ENCODE measurements at places on chromosomes 4 and X. TPM values are rescaled to one million over a fixed set of nuclear protein-coding genes. Genes with fewer than 3 reads are reported as not detected.
A peak's percentile ranks its signal among the peaks of the same experiment; 100 is the strongest.

Gene TMEM271
- total RNA-seq = 0.06 TPM

Gene MTNR1A
- not detected for total RNA-seq

Gene GPC4
- total RNA-seq = 13.9 TPM

Gene RPS6KA6
- 4.2 TPM for total RNA-seq

DNA sequence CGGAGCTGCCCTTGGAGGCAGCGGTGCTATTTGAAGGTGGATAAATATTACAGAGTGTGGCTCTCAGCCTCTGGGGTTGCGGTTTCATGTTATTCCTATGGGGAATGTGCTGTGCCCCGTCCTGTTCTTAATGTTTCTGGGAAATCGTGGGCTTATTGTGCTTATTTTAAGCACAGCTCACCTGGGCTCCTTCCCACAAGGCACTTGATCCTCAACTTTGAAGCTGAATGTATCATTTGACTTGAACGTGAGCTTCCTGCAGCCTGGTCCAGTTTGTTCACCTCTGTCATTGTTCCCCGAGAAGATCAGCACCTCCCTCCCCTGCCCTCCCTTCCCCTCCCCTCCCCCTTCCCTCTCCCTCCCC, 3.9 kb downstream of the SORCS2 start:
- no peaks in the 10 kb centered on the region for H3K36me3 ChIP-seq
- no peak for DNase-seq
- no peak overlapping the region for H3K4me3 ChIP-seq
- no peak overlapping the region for H3K27ac ChIP-seq
- H3K4me1 ChIP-seq = no peaks in the 10 kb centered on the region

DNA sequence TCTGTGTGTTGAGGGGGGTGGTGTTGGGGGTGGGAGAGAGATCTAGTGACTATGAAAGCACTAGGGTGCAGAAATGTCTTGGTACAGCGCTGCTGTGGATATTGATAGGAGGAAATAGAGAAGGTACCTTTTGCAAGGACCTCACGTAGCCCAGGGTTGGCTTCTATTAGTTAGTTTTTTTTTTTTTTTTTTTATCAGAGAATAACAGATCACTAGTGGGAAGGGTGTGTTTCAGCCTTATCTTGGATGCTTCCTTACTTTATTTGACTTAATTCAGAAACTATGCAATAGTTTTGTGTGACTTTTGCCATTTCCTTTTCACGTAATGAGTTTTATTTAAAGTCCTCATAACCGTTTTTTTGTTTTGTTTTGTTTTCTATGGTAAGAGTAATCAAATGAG, 16.4 kb upstream of the PGRMC2 start:
- no peak overlapping the region for H3K4me3 ChIP-seq
- DNase-seq = no peak
- no peaks in the 10 kb centered on the region for H3K36me3 ChIP-seq
- peaks cover 2% of the 10 kb centered on the region for H3K4me1 ChIP-seq
- H3K27me3 ChIP-seq = no peaks in the 10 kb centered on the region
- H3K27ac ChIP-seq = no peak overlapping the region

Gene CBR4
- 33.2 TPM for total RNA-seq

Gene RS1
- total RNA-seq = not detected

DNA sequence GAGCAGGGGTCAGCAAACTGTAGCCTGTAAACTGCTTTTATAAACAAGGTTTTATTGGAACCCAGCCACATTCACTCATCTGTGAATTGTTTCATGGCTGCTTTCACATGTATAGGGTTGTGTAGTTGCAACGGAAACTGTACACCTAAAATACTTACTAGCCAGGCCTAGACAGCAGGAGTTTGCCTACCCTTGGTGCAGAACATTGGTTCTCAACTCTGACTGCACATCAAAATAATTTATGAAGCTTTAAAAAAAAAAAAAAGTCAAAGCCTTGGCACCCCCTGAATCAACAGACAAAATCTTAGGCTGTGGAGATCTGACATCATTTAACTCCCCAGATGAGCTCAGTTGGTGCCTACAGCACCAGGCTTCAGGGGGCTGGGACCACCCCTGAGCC, 27.8 kb downstream of the ADGRA3 start:
- H3K4me1 ChIP-seq = no peaks in the 10 kb centered on the region
- H3K4me3 ChIP-seq = no peak overlapping the region
- H3K27me3 ChIP-seq = no peaks in the 10 kb centered on the region
- no peak overlapping the region for H3K27ac ChIP-seq
- no peak for DNase-seq
- no peaks in the 10 kb centered on the region for H3K36me3 ChIP-seq

Gene STOX2
- 4.7 TPM for total RNA-seq

GRCh38 chrX:74779175-74779574, 146.1 kb downstream of the NEXMIF start:
- H3K27ac ChIP-seq = no peak overlapping the region
- no peaks in the 10 kb centered on the region for H3K27me3 ChIP-seq
- no peak overlapping the region for H3K4me3 ChIP-seq
- no peaks in the 10 kb centered on the region for H3K4me1 ChIP-seq
- DNase-seq = no peak

DNA sequence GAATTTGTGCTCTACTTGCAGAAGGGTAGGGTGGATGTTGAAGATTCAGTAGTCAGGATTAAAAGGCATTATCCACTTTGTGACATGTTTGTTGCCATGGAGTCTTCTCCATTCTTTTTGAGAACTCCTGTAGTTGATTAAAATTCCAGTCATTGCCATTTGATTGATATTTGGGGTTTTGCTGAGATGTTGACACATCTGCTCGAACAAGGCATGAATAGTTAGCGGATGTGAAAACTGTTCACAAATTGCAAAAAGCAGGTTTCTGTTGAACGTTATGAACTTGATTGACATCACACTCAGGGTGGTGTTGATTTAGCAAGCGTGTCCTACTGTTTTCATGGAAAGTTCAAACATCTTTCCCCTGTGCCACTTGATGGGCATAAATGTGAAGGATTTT, 16.9 kb downstream of the LIMCH1 start:
- H3K27ac ChIP-seq = no peak overlapping the region
- no peaks in the 10 kb centered on the region for H3K36me3 ChIP-seq
- no peaks in the 10 kb centered on the region for H3K27me3 ChIP-seq
- H3K4me1 ChIP-seq = peaks cover 3% of the 10 kb centered on the region

DNA sequence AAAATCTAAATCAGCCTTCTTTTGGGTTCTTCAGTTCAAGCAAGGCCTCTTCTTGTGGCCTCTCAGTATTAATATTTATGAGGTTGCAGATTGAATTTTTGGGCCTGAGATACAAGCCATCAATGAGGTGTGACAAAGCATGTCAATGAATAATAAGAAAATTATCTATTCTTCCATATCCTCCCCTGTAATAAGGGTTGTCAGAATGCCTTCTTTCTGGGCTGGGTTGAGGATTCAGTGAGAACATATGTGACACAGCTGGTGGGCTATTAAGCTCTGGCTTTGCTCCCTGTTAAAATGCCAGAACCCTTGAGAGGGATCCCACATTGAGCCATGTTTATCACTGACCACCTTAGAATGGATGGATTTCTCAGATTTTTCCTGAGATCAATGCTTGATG, 187.2 kb downstream of the AR start:
- no peaks in the 10 kb centered on the region for H3K4me1 ChIP-seq
- no peak overlapping the region for H3K4me3 ChIP-seq
- DNase-seq = no peak
- H3K27me3 ChIP-seq = no peaks in the 10 kb centered on the region

Gene BTK
- 4.5 TPM for total RNA-seq

DNA sequence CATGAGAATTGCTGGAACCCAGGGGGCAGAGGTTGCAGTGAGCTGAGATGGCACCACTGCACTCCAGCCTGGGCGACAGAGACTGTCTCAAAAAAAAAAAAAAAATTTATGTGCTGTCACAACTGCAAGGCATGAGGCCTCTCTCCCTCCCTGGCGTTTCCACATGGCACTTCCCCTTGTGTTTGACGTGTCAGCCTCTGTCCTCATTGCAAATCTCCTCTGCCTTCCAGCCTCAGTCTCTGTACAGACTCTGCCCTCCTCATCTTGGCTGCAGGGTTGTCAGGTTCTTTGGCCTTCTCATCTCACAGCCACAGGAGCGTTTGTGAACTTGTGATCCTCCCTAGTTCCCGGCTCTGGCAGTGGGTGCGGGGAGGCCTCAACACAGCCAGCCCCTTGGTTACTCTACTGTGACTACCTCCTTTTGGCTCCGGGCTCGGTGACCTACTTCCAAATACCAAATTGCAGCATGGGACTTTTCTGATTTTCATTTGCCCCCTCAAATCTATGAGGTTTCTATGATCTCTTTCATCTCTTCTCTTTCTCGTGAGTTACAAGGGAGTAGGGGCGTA, 250.0 kb downstream of the CBR4 start:
- no peaks in the 10 kb centered on the region for H3K36me3 ChIP-seq
- no peak overlapping the region for H3K27ac ChIP-seq
- peak; percentile 25 for DNase-seq
- no peaks in the 10 kb centered on the region for H3K27me3 ChIP-seq
- no peak overlapping the region for H3K4me3 ChIP-seq

DNA sequence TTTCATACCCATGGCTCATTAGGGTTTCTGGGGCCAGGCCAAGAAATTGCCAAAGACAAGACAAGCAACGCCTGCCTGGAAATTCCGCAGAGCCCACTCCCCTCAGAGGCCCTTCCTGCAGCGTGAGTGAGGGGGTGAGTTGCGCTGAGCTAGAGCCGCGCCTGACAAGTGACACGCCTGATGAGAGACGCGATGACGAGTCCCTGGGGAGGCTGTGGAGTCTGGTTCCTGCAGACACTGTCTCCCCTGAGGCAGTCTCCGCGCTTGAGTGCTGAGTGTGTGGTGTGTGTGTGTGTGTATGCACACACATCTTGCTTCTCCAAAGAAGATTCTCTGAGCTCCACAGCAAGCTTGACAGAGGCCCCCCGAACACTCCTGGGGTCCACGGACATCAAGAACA, 269.8 kb downstream of the BCOR start:
- no peak overlapping the region for H3K27ac ChIP-seq
- peaks cover 5% of the 10 kb centered on the region for H3K27me3 ChIP-seq
- no peaks in the 10 kb centered on the region for H3K4me1 ChIP-seq
- H3K4me3 ChIP-seq = no peak overlapping the region

DNA sequence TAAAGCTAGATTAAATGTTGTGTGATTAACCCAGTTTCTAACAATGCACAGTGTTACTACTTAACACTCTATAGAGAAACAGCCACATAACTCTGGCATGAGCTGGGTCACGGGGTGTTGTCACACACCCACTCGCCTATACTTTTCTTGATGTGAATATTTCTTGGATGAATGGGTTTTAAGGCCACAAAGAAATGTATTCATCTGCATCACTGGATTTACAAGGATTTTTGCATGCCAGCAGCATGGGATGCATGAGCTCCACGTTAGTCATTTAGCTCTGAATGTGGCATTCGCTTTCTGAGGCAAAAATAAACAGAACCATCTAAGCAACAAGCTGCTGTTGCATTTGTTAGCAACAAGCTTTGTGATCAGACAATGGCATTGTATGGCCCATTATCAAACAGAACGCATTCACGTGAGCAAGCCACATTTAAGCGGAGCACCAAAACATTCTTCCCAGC, 89.7 kb downstream of the LRP2BP start:
- no peaks in the 10 kb centered on the region for H3K27me3 ChIP-seq
- H3K27ac ChIP-seq = no peak overlapping the region
- H3K4me1 ChIP-seq = no peaks in the 10 kb centered on the region
- no peak overlapping the region for H3K4me3 ChIP-seq
- no peak for DNase-seq

Gene TLR6
- total RNA-seq = 4.8 TPM

GRCh38 chr4:53057679-53058078, 195.6 kb downstream of the RASL11B start:
- no peaks in the 10 kb centered on the region for H3K27me3 ChIP-seq
- H3K27ac ChIP-seq = no peak overlapping the region
- no peak overlapping the region for H3K4me3 ChIP-seq

DNA sequence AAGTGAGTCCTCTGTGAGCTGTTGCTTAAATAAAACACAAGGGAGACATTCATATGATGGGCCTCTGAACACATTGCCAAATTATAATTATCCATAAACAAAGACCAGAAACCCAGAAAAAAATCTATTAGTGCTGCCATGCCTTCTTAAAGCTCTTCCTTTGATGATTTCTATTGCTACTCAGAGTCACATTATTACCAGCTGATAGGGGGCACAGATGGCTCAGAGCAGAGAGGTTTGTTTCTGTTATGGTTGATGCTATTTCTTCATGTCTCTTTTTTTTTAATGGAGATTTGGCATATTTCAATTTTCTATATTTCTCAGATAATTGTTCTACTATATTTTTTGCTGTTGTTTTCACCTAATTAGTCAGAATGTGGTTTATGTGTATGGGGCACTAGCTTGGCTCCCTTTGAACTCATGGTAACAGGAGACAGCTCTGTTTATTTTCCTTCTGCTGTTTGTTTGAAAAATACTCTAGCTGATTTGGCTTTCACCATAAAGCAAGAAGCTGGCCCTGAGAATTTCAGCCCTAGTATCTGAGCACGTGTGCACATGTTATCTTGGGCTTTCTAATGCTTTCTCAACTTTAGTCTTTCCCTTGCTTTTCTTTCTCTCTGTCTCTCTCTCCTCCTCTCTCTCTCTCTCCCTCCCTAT, 568.8 kb downstream of the PPARGC1A start:
- DNase-seq = no peak
- H3K4me3 ChIP-seq = no peak overlapping the region
- no peaks in the 10 kb centered on the region for H3K36me3 ChIP-seq
- H3K4me1 ChIP-seq = no peaks in the 10 kb centered on the region
- H3K27me3 ChIP-seq = no peaks in the 10 kb centered on the region
- no peak overlapping the region for H3K27ac ChIP-seq
